ENCODE measurements at places on chromosomes 6 and 20. TPM values are rescaled to one million over a fixed set of nuclear protein-coding genes. Genes with fewer than 3 reads are reported as not detected.

The CFB gene
- polyA plus RNA-seq = 21.7 TPM

The STX11 gene
- polyA plus RNA-seq = 6.6 TPM

The CPNE5 gene
- polyA plus RNA-seq = 0.02 TPM

DNA sequence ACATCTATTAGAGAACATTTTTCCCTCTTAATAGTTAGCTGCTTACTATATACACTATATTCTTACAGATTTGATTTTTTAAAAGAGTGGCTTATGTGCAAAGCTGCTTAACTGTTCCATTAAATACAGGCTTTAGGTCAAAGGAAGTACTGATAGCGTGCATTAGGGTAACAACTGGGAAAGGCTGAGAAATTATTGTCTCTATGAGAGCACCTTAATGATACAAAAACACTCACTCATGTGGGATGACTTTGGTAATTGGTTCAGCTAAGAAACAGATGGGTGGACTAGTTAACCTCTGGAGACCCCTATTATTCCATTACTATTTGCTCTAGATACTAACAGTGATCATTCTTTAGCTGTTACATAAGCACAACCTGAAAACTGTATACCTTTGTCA is 4.0 kb downstream of the DCDC2 start:
- H3K4me3 ChIP-seq = no peak overlapping the region
- H3K4me1 ChIP-seq = no peaks in the 10 kb centered on the region
- H3K36me3 ChIP-seq = no peaks in the 10 kb centered on the region
- no peak overlapping the region for H3K27ac ChIP-seq

GRCh38 chr6:127865108-127865507 is 35.8 kb downstream of the THEMIS start:
- no peaks in the 10 kb centered on the region for H3K27me3 ChIP-seq
- H3K36me3 ChIP-seq = no peaks in the 10 kb centered on the region
- H3K4me1 ChIP-seq = no peaks in the 10 kb centered on the region
- no peak for DNase-seq

DNA sequence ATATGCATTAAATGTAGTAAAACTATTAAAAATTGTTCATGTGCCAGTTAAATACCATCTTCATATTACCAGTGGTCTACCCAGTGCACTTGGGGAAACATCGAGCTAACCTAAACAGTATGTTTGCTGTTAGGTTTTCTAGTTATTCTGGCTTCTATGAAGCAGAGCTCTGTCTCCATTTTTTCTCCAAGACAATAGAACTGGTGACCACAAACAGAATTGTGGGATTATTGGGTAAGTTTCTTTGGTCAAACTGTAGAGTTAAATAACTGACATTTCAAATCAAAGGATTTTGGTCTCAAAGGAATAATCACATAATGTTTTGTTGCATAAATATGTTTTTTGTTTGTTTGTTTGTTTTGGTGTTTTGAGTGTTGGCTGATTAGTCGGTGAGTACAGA is 40.5 kb upstream of the EDN3 start:
- H3K4me3 ChIP-seq = no peak overlapping the region
- H3K27me3 ChIP-seq = no peaks in the 10 kb centered on the region
- no peaks in the 10 kb centered on the region for H3K36me3 ChIP-seq
- H3K4me1 ChIP-seq = no peaks in the 10 kb centered on the region
- no peak for DNase-seq
- no peak overlapping the region for H3K27ac ChIP-seq

Data from fibroblast of lung (primary cell).